ENCODE measurements at places on chromosomes 5 and 9.
A peak's percentile ranks its signal among the peaks of the same experiment; 100 is the strongest.

DNA sequence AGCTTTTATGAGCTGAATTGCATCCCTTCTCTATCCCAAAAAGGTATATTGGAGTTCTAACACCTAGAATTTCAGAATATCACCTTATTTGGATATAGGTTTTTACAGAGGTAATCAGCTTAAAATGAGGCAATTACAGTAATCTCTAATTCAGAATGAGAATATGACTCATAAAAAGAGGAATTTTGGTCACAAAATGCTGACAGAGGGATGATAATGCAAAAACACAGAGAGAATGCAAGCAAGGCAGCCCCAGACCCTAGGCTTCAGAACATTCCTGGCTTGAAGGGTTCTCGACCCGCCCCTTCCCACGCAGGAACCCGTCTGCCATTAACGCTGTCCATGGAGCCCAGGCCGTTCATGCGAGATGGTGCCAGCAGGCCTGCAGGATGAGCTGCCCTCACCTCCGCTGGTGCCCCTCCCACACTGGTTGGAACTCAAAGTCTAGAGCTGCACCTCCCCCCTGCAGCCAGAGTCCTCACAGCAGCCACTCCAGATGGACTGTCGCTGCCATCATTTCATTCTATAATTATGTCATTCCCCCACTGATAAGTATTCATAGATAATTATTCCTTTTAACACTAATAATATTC, 1173.4 kb upstream of the ACO1 start:
- no peak for DNase-seq

GRCh38 chr5:125592856-125593255, 830.4 kb upstream of the GRAMD2B start:
- DNase-seq, result no peak

DNA sequence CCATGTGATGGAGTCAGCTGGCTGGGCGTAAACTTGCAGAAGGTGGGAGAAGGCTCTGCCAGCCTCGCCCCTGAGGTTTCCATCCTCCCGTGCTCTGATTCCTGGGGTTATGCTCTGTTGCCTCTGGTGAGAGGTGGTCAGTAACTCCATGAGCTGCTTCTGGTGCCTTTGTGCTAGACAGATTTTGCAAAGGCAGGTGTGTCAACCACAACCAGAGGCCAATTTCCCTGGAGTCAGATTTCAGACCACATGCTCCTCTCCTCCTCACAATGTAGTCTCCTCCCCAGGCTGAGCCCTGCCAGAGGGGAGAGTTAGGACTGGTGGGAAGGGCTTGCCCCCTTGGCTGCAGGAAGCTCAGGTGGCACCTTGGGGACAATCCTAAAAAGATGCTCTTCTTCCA, 38.8 kb upstream of the TENT4A start:
- no peak for DNase-seq

- no peak for DNase-seq
Measured at GRCh38 chr9:133607381-133607780, 1.8 kb downstream of the FAM163B start.

- DNase-seq, result no peak
Measured at GRCh38 chr5:100026606-100027005, 508.6 kb upstream of the FAM174A start.

- DNase-seq, result peak; percentile 28
Measured at GRCh38 chr5:140672455-140673186, 755 bp downstream of the DND1 start.

- DNase-seq, result no peak
Measured at GRCh38 chr5:31987985-31988710, 186.0 kb downstream of the GOLPH3 start.

- DNase-seq, result no peak
Measured at GRCh38 chr5:81226949-81227348, 6.2 kb upstream of the CKMT2 start.

DNA sequence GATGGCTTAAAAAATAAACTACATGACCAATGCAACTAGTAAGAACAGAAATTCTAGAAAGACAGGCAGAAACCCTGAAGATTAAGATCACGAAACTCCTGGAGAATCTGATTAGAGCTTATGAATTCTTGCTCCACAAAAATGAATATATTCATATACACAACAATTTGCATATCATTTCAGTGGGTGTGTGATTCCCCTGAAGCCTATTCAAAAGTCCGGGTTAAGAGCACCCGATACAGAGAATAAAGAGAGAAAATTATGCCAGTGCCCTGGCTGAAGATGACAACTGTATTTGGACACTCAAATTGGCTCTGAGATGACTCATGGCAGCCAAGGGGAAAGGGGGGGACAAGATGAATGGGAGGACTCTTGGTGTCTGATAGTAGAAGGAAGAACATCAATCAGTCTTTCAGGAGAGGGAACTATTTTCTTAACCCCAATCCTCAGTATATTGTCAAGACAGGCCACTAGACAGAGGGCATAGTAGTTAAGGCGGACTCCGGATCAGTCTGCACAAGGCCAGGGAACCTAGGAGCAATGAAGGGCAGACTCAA, 6.0 kb downstream of the TMOD1 start:
- DNase-seq, result no peak

DNA sequence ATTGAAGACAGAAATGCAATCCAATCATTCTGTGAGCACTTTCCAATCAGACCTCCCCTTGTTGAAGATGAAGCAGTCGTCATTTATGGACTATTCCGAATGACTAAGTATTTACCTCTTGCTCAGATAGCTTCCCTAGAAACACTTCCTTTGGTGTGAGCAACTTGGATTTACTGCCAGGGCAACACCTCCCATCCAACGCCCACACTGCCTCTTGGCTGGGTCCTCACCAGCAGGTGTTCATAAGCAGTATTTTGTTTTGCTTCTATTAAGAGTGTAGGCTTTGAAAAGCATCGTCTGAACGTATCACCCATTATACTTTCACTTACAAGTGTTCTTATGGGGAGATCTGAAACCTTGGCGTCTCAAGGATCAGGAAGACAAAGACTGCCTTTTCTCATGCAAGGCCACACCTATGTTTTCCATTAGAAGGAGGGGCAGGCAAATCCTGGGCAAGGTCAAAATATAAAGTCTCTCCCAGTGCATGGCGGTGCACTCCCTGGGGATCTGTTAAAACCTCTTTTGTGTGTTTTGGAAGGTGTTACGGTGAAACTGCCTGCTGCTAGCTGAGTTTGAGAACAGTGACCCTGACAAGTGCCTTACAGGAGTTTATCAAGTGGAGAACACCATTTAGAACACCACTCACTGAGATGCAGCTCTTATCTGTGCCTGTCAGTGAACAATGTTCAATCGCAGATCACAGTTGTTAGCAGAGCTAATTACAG, 10.6 kb upstream of the MARCHF3 start:
- DNase-seq, result no peak

DNA sequence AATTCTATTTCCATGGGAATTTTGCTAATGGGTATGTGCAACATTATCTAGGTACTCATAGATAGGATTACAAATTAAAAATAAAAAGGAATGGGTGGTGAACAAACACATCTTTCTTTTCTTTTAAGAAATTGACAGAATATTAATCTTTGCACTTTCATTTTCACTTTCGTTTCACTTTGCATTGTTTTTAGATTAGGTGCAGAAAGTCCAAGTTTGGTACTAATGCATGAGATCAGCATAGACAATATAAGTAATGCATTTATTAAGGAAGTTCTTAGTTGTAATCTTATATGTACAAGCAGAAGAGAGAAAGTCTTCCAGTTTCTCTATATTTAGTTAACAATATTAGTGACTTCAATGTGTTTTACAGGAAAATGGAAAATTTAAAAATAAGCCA, 196.5 kb downstream of the COMMD10 start:
- DNase-seq, result no peak

DNA sequence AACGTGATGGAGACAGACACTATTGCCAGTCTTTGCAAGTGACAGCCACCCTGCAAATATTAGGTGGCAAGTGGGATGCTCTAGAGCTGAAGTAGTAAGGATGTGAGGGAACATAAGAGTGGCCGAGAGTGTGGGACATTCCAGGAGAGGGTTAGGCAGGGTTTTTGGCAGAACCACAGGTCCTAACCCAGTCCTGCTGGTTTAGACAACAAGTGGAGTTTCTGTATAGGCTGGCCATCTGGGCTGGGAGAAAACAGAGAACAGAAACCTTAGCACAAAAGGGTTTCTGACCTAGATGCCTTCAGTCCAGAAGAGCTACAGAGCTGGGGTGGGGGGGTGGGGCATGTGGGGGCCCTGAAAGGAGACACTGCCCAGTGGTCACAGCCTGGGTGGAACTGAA, 107.4 kb downstream of the TMEM174 start:
- no peak for DNase-seq

GRCh38 chr9:96638606-96639364, 16.3 kb downstream of the PRXL2C start:
- DNase-seq, result no peak

GRCh38 chr5:98557916-98558315, 215.5 kb upstream of the RGMB start:
- no peak for DNase-seq

DNA sequence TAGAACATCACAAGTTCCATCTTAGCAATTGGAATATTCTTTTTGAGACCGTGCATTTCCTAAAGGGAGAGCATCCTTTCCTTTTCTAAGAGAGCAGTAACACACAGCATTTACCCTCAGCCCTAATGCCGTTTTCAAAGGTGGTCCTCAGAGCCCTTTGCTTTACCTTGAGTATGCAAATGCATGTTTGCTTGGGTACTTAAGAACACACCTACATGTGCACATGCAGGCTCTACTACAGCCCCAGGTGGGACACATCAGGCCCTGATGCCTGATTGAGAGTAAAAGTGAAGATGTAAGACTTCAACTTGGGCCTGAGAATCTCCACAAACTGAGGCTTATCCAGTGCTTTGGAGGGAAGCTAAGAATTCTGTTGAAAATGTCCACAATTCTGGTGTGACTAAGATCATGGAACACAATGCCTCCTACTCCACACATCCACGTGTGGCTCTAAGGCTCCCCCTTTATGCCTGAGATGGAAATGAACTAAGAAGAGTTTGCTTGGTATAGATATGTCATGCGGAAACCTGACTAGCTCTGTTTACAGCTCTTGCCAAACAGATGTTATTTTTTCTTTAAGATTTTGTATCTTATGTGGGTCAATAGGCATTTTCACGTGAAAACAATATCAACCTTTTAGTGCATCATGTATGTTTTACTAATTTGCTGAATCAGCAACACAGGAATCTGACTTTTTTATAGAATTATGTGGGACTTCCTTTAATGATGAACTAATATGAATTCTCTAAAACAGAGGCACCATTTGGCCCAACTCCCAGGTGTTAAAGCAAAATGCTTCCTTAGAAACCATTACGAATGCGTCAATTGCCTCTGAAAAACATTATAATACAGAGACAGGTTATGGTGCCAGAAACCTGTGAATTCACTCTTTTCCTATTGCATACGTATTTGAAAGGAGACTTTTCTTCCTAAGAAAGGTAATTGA, 48.9 kb upstream of the SLC2A8 start:
- DNase-seq, result no peak

DNA sequence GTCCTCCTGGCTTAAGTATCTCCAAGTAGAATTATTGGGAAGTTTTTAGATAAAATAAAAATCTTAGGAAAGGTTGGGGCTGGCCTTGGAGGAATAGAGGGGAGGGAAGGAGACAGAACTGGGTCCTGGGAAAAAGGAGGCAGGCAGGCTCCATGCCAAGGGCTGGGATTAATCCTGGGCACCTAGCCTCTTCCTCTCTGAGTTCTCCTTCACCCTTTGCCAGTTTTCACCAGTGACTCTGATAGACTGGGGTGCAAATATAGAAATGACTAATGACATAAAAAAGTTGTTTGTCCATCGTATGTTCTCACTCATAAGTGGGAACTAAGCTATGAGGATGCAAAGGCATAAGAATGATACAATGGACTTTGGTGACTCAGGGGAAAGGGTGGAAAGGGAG, 81.9 kb downstream of the RMI1 start:
- DNase-seq, result no peak

GRCh38 chr9:127753622-127754021, 18.5 kb upstream of the TOR2A start:
- no peak for DNase-seq

DNA sequence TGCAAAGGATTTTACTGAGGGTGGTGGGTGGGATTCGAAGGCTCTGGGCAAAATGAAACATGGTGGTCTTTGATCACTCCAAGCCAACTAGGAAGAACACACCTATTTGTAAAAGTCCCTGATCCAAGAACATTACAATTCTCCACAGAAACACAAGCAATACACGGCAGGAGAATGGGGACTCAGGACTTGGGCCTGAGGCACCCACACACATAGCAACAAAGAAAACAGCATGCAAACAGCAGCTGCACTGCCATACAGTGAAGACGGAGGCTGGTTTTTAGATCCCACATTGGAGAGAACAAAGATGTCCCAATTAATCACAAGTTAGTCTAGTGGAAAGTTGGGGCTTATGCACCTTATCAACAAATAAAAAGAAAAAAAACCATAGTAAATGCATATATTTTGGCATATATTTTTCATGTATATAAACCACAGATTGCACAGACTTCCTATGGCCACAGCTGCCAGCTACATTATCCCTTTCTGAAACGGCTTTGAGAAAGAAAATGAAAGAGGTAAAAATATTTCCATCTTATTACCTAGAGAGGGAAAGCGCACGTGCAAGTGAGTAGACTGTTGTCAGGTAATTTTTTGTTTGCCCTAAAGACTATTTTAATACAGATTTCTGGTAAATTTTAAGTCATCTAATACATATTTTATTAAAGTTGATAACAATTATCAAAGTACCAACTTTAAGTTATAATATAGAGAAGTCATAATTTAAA, 410.9 kb downstream of the BNC2 start:
- no peak for DNase-seq

GRCh38 chr9:112032009-112032408, 135.4 kb downstream of the UGCG start:
- DNase-seq, result no peak
